Sciatic nerve (tissue), 2 donors: ENCODE measurements at places on chromosomes 6 and 20.

DNA sequence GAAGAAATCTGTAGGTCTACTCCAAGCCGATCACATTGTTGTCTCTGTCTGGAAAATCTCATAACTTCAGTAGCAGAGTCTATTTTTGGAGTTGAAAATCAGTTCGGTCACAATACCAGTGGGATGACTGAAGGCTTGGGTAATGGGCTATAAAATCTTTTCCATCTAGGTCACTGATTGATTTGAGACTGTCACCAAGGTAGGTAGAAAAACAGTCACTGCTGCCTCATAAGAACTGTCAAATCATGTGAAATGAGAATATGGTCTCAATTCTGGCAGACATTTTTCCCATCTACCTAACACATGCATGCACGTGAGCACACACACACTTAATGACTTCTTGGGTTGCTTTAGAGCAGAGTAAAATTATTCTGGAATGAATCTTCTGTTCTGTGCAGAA lies 1162.8 kb upstream of the CITED2 start:
- DNase-seq, result no peak

DNA sequence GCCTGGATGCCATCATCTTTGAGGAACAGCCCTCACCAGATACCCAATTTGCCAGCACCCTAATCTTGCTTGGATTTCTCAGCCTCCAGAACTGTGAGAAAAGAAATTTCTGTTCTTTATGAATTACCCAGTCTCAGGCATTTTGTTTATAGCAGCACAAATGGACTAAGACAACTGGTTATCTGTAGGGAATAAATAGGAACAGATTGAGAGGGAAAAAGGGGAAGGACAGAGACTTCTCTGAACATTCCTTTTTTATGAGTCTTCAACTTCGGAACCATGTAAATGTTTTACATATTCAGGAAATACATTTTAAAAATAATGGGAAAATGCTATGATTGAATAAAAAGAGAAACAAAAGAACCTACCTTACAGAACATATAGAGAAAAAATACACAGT lies 20.9 kb downstream of the KCTD20 start:
- DNase-seq, result no peak

DNA sequence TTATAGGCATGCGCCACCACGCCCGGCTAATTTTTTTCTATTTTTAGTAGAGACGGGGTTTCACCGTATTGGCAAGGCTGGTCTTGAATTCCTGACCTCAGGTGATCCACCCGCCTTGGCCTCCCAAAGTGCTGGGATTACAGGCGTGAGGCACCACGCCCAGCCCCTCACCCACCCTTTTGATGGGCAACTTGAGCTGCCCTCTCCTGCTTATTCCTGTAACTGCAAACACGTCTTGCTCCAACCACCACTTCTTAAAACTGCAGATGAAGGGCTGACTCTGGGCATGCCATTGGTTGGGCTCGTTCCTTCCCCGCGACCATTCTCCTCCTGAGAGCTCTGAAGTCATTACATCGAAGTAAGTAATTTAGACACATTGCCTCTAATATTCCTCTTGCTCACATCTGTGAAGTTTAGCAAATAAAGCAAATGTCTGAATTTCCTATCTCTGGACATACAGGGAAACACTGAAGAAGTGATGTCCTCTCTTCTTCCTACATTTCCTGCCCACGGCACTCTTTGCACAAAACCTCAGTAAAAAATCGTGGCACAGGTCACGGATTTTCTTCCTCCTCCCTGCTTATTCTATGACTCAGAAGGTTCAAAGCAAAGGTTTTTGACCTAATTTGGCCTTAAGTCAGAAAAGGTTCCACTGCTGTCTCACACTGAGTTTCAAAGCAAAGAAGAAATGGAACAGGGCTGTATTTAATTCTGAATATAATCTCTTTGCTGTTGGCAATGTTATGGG lies 117.5 kb downstream of the GMPR start:
- DNase-seq, result no peak

DNA sequence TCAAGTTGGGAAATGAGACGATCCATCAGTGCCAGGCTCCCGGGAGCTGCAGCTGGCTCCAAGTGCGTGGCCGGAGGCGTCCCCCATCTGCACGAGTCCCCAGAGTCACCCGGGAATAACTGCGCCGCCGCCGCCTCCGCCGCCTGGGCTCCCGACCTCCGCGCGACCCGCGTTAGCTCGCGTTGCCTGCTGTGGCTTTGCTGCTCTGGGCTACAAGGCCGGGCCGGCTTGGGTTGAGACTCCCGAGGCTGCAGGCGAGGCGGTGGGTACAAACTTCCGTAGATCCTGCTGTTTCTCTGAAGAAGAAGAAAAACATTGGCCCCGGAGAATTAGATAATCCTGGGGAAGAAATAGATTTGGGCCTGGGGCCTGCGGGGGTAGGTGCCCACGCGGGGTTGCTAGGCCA lies 7.4 kb upstream of the LAMP5 start:
- no peak for DNase-seq

DNA sequence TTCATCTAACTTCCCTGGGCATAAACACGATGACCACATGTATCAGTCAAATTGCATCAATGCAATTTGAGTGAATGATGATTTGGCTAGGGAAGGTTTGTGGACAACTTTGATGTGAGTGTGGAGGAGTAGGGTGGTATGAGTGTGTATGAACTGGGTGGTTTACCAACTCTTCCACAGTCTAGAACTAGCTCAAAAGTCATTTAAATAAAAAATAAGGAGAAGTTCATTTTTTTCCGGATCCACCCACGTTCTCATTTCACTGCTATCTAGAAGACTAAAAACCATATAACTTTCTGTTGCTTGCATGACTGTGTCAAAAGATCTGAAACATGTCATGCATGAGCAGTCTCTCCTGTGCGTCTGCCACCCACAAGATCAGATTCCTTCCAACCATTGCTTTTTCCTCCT lies 23.6 kb downstream of the SLC35D3 start:
- no peak for DNase-seq

GRCh38 chr6:96610019-96610418 lies 47.1 kb downstream of the FHL5 start:
- DNase-seq, result no peak

- peak; percentile 87 for DNase-seq
Measured at GRCh38 chr6:158072083-158072721, 90.5 kb downstream of the SYNJ2 start.

GRCh38 chr6:75913040-75913439 lies 159.4 kb downstream of the IMPG1 start:
- DNase-seq, result no peak

DNA sequence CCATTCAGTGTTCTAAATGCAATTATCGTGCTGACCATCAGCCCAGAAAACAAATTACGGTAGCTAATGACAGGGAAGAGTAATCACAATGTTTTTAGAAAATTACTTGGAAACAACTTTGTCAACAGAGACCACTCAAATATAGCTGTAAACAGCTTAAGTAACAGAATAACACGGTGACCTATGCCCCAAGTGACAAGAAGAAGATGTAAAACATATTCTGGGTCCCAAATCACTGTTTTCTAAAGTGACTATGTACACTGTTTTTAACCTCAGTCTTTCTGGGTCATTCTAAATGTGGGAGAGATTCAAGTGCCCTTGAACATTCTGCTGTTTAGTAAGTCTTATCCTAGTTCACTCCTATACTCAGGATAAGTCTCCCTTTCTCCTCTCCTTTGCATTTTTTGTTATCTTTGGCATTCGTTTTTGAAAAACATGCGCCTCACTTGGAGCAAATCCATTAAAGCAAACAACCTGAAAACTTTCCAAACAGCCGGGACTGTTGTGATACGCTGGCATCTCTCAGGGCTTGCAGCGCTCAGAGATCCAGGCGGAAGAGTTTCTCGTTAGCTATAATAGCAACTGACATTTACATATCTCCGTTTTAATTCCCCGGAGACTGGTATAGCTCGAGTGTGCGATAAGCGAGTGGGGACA lies 114.5 kb upstream of the SOX4 start:
- no peak for DNase-seq

DNA sequence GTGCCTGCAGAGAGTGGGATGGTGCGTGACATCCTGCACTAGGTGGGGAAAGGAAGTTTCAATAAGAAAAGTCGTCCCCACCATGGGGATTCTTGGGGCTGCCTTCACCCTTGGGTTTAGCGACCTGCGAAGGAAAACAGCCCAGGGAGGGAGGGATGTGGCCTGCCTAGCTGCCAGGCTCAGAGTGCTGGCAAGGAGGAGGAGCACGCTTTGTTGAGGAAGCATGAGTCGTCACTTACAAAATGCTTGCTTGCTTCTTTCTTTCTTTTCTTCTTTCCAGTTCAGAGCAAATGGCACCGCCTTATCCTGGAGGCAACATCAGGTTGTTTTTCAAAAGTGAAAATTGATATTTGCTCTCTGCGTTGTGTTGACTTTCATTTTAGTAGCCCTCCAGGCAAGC lies 123.2 kb downstream of the TFAP2C start:
- no peak for DNase-seq

- DNase-seq, result no peak
Measured at GRCh38 chr20:32941155-32941885, 62.9 kb downstream of the SUN5 start.

GRCh38 chr6:34867484-34867883 lies 20.4 kb downstream of the TAF11 start:
- DNase-seq, result no peak

GRCh38 chr6:98835149-98836024 lies 1.0 kb downstream of the POU3F2 start:
- no peak for DNase-seq

DNA sequence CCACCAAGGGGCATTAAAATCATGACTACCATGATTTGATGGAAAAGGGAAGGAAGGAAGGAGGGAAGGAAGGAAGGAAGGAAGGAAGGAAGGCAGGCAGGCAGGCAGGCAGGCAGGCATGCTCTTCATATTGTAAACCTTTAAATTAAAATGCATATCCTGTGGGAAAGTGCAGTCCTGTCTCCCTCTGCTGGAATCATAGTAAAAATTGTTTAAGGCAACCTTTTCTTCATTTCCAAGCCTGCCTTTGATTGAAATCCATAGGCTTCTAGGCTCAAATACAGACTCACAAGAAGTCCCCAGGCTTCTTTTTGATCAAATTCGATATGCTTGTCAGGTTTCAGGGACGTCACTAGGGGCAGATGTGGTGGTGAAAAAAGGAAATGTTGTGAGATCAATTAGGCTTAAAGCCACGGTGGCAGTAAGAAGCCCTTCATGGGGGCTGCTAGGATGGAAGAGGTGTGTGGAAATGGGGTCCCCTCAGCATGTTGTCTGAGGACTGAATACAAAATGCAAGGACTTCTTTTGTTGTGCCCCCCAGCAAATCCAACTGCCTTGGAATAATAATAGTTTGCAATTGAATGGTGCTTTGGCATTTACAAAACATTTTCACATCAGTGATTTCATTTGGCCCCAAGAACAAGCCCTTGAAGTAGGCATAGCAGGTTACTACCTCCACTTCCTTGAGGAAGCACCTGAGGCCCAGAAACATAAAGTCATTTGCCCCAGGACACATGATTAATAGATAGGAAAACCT lies 25.6 kb upstream of the GABRR1 start:
- DNase-seq, result no peak

DNA sequence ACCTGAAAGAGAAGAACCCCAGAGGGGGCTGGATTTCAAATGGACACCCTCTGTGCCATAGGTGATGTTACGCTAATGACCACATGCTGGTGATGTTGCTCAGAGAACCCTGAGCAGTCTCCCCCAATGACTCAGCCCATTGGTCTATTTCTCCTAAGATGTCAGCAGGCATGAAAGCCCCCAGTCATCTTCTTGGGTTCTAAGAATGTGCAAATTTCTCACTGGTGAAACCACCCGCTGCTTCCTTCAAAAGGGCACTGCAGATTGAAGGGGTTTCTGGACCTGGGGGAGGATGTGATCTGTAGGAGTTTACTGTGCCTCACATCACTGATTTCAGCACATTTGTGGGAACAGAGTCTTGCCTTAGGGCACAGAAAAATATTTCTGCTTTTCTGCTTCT lies 298.4 kb upstream of the MOCS1 start:
- DNase-seq, result no peak

DNA sequence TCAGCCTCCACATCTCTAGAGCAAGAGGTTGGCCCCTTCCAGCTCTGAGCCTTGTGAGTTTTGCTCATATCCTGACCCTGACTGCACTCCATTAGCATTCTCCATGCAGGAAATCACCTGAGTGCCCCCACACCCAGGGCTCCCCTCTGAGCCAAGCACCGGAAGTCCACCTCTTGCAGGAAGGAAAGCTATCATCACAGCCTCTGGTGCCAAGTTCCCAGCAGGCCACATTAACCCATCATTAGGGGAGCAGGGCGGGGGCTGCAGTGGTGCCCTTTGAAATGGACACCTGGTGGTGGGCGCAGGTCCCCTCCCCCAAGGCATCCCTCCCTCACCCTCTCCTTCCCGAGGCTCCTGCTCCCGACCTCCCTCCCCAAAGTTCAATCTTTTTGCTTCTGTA lies 16.1 kb downstream of the GRM4 start:
- DNase-seq, result no peak

- no peak for DNase-seq
Measured at GRCh38 chr6:90229331-90230010, 67.2 kb downstream of the BACH2 start.

GRCh38 chr20:56974499-56975250 lies 291.8 kb downstream of the BMP7 start:
- no peak for DNase-seq

GRCh38 chr6:12335131-12335527 lies 45.0 kb downstream of the EDN1 start:
- no peak for DNase-seq

- DNase-seq, result no peak
Measured at GRCh38 chr20:8930726-8931125, 138.2 kb upstream of the PLCB4 start.

DNA sequence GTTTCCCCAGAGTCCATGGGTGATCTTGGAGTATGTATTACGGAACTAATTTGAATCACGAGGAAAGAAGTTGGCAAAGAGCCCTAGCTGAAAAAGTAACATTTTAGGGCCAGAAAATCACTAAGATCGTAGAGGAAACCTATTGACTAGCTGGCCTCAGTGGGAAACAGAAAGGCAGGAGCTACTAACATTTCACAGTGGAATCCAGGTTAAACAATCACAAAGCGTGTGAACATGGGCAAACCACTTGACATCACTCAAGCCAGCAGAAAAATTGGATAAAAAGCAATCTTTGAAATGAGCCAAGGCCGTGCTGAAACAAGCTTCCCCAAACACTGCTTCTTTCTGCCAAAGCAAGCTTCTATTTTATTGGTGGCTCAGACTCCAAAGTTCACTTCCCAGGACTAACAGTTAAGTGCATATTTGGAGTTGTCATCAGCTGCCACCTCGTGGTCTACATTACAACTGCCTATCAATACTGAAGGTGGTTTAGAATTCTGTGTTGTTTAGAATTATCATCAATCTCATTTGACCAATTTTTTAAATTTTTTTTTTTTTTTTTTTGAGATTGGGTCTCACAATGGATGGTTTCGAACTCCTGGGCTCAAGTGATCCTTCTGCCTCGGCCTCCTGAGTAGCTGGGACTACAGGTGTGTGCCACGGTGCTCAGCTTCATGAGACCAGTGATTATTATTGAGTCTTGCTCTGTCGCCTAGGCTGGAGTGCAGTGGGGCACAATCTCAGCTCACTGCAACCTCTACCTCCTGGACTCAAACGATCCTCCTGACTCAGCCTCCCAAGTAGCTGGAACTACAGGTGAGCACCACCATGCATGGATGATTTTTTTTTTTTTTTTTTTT lies 10.6 kb downstream of the RPS10 start:
- peak; percentile 72 for DNase-seq
